Ovary (tissue), 10 donors: ENCODE measurements at places on chromosomes 7 and 10. TPM values are rescaled to one million over a fixed set of nuclear protein-coding genes. Genes with fewer than 3 reads are reported as not detected.

Gene RBP3
- not detected for total RNA-seq

Gene SLC26A3
- total RNA-seq: not detected

Gene SPDYE2B
- not detected for total RNA-seq

Gene FASTK
- 77.3 TPM for total RNA-seq

Gene TMEM176A
- 141 TPM for total RNA-seq

Gene FRMPD2
- 0.77 TPM for total RNA-seq

Gene FAM149B1
- total RNA-seq: 16.2 TPM

Gene HGF
- total RNA-seq: 2.3 TPM

Gene CALHM3
- total RNA-seq: not detected

Gene C10orf105
- total RNA-seq: 0.11 TPM

Gene ZP3
- total RNA-seq: 8.8 TPM

Gene SFRP4
- 42.3 TPM for total RNA-seq

Gene DIP2C
- 25.7 TPM for total RNA-seq

Gene PON1
- 0.10 TPM for total RNA-seq

Gene ABI1
- total RNA-seq: 47.5 TPM

Gene CRYGN
- total RNA-seq: 0.43 TPM

Gene FXYD4
- total RNA-seq: not detected

Gene ITPRID1
- not detected for total RNA-seq

Gene OR9A2
- 0.22 TPM for total RNA-seq

Gene EVX1
- total RNA-seq: not detected

Gene C10orf53
- total RNA-seq: not detected

Gene ATOH7
- total RNA-seq: 0.60 TPM

Gene PAPSS2
- 26.0 TPM for total RNA-seq

Gene NPSR1
- not detected for total RNA-seq

Gene ITGB1
- total RNA-seq: 276 TPM

Gene SEMA3D
- total RNA-seq: 5.7 TPM

Gene GIMAP6
- total RNA-seq: 11.4 TPM

Gene CYP2C8
- 4.3 TPM for total RNA-seq

Gene BLNK
- 1.2 TPM for total RNA-seq
